ENCODE measurements at places on chromosomes 1 and 21.

DNA sequence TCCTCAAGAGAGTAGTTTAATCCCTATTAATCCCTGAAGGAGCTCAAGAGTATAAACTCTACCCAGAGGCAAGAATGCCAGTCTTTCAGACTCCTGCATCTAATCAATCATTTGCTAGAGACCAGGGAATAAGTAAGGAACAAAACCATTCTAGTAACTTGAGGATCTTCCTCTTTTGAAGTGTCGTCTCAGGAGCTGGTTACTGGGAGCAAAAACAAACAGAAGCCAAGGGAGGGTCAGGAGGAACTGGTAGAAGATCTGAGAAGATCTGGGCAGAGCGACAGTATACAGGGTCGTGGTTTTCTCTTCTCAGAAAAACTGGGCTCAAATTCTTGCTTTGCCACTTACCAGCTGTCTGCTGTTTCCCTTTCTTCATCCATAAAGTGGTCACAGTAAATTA, 69.3 kb downstream of the RPS6KA1 start:
- no peak for DNase-seq

- DNase-seq, result no peak
Measured at GRCh38 chr1:42335809-42336518, 929 bp upstream of the FOXJ3 start.

- DNase-seq, result no peak
Measured at GRCh38 chr1:201649761-201650622, 111.1 kb downstream of the NAV1 start.

DNA sequence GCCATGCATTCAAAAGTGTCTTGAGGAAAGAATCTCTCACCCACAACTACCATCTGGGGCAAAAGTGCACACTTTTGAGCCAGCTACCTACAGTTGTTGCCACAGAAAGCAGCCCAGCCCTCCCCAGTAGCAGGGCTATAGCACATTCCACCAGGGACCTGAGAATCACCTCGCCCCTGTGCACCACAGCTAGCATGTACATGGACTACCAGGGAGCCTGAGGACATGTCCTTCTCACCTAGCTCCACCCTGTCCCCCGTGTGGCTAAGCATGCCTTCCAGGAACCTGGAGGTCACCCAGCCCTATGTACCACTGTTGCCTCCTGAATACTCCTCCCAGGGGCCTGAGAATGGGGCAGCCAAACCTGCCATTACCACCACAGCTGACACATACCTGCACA, 16.9 kb downstream of the SPRR2G start:
- no peak for DNase-seq

DNA sequence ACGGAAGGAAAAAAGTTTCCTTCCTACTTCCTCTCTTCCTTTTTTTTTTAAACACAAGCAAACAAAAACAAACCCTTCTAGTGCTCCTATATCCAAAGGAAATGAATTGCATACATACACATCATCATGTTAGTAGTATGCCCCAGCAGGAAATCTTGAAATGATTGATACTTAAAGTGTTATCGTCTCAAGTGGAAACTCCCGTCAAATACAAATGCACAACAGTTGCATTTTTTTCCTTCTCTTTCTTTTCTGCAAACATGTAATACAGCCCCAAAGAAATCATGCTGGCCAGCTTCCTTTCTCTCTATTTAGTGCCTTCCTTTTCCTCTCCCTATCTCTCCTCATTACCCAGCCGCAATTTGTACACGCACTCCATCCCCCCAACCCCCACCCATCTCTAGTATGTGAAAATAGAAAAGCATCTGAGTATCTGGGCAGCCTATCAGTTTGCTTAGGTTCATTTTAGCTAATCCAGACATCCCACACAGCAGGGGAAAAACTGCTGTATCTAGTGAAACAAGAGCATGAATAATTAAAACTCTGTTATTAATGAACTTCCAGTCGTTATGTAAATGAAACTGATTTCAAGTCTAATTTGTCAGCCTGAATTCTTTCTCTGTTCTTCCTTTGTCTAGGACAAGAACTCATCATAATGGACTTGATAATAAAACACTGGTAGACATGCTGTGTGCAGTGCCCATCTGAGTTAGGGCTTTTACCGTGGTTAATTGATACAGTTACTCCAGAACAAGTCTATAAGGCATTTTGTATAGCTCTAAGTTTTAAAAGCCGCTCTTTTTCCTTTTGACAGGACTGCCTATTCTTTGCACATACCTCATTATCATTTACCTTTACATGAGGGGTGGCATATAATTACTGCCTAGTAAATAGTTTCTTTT, 336.5 kb upstream of the ADGRL2 start:
- no peak for DNase-seq

- no peak for DNase-seq
Measured at GRCh38 chr1:225750875-225751824, 26.5 kb upstream of the SRP9 start.

GRCh38 chr1:244197851-244198375, 146.8 kb downstream of the ZBTB18 start:
- no peak for DNase-seq

DNA sequence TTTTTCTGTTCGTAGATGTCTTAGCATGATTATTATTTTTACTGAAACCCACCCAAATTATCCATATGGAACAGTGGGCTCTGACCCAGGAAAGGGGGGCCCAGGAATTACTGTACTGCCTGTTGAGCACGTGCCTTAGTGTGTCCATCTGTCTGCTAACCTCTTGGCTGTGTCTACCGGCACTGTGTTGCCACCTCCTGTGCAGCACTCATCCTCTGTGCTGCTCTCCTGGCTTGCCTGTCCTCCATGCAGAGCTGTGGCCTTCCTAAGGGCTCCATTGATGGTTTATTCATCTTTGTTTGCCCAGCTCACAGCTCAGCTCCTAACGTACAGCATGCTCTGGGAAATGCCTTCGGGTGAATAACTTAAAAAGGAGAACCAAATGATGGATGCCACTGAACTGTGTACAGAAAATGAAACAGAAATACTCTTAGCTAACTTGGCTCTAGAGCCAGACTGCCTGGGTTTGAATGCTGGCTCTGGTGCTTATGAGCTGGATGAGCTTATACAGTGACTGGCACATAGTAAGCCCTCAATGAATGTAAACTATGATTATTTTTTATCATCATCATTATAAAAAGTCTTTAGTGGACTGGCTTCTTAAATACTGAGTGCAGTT, 11.4 kb upstream of the RPTN start:
- DNase-seq, result no peak

- no peak for DNase-seq
Measured at GRCh38 chr1:51063121-51063520, 38.9 kb upstream of the C1orf185 start.

GRCh38 chr1:20124456-20125057, 5.2 kb upstream of the PLA2G2D start:
- DNase-seq, result no peak

GRCh38 chr1:161193561-161194235, 5.2 kb downstream of the ADAMTS4 start:
- DNase-seq, result no peak

- peak; percentile 36 for DNase-seq
Measured at GRCh38 chr1:117674521-117675400, 68.9 kb downstream of the TENT5C start.

DNA sequence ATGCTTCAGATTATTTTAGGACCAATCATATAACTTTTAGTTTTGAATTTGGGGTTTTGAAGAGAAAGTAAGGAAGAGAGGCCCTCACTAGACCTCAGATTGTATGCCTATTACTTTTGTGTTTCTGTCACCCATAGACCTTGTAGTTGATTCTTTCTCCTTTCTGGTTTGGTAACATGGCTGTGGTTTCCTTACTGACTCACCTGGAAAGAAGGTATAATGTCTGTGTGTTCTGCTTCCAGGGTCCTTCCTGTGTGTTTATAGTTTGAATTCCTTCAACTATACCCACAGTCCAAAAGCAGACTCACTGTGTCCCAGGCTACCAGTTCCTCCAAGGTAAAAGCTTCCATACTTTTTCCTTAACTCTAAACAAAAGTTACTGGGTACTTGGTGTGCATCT, 8.1 kb downstream of the SLC44A3 start:
- no peak for DNase-seq

- DNase-seq, result no peak
Measured at GRCh38 chr1:155207806-155208540, at the start of gene THBS3. TSS of gene THBS3 (minus strand) at chr1:155207897. CDS start at chr1:155207876, 21 bp downstream.

DNA sequence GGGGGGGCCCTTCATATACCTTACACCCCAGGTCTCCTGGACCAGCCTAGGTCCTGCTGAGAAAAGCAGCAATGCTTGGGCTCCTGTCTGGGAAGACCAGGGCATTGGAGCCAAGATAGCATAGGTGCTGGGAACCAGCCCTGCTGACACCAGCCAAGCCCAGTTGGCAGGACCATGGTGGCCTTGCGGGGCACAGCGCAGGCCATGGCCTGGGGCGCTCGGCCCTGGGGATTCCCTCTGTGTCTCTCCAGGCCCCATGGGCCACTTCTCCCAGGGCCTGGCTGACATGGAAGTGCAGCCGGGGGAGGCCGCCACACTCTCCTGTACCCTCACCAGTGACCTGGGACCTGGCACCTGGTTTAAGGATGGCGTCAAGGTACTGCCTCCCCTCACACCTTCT, 23.3 kb downstream of the IGFN1 start:
- DNase-seq, result no peak

- no peak for DNase-seq
Measured at GRCh38 chr1:96445302-96445701, 276.3 kb upstream of the PTBP2 start.

GRCh38 chr1:205590457-205590768, 41.4 kb downstream of the ELK4 start:
- DNase-seq, result no peak

DNA sequence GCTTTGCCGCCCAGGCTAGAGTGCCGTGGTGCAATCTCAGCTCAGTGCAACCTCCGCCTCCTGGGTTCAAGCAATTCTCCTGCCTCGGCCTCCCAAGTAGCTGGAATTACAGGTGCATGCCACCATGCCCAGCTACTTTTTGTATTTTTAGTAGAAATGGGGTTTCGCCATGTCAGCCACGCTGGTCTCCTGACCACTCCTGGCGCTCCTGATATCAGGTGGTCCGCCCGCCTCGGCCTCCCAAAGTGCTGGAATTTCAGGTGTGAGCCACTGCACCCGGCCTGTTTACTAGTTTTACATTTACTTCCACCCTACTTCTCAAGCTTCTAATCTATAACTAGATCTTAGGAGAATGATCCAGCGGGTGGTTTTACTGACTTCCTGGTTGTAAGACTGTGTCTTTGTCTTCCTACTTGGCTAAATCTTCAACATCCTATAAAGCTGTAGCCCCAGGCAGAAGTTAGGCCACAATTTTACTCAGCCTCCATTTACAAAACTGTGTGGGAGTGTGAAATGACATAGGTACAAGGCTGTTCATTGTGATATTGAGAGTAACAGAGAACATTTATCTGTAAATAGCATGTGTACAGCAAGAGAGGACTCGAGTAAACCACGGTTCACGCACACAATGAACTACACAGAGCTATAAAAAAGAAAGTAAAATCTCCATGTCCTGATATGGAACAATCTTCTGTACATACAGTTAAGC, 9.6 kb upstream of the POU2F1 start:
- DNase-seq, result no peak

GRCh38 chr1:203627851-203628200, 1.2 kb downstream of the ATP2B4 start:
- no peak for DNase-seq

- DNase-seq, result no peak
Measured at GRCh38 chr1:65232461-65232990, 76.8 kb upstream of the DNAJC6 start.

- no peak for DNase-seq
Measured at GRCh38 chr1:99110140-99111041, 105.7 kb upstream of the PLPPR5 start.

- no peak for DNase-seq
Measured at GRCh38 chr1:91850708-91851107, 35.2 kb downstream of the TGFBR3 start.

DNA sequence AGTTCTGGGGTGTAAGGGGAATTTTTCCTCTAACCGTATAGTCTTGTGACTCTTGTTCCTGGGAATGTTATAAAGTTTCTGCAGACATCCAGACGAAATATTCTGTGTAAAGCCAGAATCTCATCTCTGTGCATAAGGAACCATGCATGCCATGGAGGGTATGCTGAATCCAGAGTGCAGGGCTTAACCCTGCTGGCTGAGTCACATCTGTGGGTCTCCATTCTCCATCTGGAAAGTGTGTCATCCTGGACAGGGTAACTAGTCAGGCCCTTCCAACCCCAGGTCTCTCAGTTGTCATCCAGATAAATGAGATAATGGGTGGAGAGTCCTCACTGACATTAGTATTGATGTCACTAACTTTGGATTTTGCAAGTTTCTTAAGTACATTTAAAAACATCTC, 48.8 kb downstream of the ATP5PO start:
- no peak for DNase-seq

DNA sequence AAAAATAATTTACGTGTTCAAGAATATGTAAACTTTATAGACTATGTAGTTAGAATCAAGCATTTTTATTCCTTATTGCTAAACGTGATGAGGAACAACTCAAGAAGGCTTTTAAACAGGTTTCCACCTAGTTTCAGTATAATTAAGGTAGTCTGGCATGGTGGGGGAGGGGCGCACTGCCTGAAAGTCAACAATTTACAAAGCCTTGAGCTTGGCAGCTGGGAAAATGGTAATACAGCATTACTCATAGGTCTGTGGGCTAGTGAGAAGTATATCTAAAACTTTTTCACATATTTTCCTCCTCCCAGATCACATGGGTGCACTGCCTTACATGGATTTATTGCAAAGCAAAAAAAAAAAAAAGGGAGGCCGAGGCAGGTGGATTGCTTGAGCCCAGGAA, 75.2 kb downstream of the EVI5 start:
- no peak for DNase-seq

GRCh38 chr1:111241797-111242196, 14.3 kb downstream of the CHI3L2 start:
- no peak for DNase-seq

DNA sequence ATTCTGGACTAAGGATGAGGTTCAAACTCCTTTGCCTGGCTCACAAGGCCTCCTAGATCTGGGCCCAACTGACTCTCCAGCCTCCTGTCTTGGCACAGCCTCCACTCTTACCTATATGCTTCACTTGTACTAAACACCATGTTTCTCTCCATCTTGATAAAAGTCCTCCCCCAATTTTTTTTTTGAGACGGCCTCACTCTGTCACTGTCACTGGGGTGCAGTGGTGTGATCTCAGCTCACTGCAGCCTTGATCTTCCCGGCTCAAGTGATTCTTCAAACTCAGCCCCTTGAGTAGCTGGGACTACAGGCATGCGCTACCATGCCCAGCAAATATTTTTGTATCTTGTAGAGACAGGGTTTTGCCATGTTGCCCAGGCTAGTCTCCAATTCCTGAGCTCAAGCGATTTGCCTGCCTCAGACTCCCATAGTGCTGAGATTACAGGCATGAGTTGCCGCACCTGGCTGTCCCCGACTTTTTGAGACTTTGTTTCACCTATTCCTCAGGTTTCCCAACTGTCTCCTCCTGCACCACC, 39.7 kb downstream of the CD34 start:
- DNase-seq, result no peak

DNA sequence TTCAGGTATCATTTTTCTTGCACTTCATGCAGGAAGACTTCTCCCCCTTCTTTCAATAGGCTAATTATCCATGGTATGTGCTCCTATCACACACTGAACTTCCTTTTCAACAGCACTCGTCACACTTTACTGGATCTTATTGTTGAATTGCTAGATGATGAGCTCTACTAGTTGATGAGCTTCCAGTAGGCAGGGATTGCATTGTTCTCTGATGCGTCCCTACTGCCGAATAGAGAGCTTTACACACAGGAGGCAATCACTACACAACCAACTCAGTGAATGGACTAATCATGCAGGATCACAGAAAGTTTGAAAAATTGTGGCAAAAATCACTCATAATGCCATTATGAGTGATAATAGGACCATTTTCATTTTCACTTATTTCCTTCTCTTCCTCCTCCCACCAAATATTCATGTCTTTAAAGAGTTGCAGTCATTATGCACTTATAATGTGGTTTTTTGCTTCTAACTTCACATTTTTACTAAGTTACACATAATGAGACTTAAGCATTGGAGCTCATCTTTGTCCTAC, 128.1 kb upstream of the ZNF648 start:
- DNase-seq, result no peak

Measured in activated CD8-positive, alpha-beta memory T cell treated with anti-CD3 and anti-CD28 coated beads for 1 hour (primary cell).